Endodermal cell (in vitro differentiated cells): ENCODE measurements at places on chromosomes 2 and 18.
A peak's percentile ranks its signal among the peaks of the same experiment; 100 is the strongest.

DNA sequence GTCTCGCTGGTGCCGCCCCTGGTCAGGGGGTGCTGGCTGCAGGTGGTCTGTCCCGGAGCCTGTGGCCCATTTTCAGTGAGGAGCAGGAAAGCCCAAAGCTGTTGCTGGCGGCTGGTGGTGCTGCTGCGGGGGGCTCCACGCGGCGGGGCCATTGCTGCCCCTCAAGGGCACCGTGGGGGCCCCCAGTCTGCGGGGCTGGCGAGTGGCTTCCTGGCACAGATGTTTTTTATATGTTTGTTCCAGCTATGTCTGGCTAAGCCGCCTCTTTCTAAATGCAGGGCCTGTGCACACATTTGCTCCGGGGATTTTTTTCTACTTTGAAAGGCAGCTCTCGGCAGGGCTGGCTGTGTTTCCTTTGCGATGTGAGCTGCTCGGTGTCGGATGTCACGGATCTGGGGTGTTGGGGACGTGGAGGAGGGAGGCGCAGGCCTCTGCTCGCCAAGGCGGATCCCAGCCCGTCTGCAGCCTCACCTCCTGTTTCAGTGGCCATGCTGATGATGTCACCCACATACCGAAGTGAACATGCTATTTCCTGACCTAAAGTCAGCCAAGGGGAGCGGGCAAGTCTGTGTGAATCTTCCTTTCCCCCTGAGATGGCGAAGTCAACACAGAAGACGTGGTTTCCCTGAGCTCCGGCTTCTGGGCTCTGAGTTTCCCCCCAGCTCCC is 112.0 kb upstream of the CTDP1 start:
- peak; percentile 84 for DNase-seq

DNA sequence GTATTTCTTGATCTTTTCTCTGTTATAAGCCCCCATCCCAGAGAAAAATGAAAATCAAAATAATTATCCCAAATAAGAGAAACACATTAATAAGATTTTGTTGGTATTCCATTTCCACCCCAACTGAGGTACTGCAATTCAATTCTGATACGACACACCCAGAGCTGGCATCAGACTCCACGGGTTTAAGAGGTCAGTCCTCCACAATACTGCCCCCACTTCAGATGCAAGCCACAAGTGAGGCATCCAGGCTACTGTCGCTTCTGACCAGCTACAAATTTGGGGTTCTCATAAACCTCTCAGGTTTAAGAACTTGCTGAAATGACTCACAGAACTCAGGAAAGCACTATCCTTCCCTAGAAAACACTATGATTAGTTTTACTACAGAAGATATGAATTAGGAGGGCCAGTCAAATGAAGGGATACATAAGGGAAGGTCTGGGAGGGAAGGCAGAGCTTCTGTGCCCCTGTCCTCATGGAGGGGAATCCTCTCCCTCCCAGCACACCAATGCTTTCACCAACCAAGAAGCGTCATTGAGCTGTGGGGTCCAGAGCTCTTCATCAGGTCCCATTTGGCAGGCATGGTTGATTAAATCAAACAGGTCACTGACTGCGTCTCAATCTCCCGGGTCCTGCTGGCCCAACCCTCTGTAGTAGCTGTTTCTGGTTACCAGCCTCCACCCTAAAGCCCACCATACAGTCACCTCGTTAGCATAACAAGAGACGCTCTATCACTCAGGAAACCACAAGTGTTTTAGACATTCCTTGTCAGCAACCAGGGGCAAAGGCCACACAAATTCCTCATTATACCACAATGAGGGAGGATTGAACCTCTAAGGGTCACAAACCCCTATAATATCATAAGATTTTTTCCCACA is 46.2 kb downstream of the IWS1 start:
- DNase-seq: peak; percentile 73

- no peak for DNase-seq
Observed at GRCh38 chr2:64737547-64737946, 83.8 kb upstream of the SERTAD2 start.

- DNase-seq: peak; percentile 48
Observed at GRCh38 chr2:50143822-50144575, 887.9 kb downstream of the NRXN1 start.

DNA sequence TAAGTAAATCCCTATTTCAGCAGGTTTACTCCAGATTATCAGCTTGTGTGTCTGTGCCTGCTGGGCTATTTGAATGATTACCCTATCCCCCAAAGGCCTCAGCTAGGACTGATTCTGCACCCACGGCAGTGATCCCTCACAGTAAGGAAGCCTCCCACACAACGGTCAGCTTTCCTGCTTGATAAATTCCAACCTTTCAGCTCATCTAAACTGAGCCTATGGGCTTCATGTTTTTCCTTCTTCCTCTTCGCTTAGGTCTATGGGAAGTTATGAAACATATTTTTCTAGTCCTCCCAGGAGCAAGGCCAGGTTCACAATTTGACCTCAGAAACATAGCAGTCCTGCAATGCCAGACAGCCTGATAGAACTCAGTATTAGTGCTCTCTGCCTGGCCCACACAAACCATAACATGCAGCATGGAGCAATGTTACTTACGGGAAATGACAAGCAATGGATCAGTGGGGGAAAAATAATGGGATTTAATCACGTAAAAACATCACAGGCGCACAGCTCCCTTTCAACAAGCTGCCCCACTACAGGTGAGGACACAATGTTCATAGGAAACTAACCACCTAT is 170.9 kb downstream of the ZNF521 start:
- peak; percentile 45 for DNase-seq

DNA sequence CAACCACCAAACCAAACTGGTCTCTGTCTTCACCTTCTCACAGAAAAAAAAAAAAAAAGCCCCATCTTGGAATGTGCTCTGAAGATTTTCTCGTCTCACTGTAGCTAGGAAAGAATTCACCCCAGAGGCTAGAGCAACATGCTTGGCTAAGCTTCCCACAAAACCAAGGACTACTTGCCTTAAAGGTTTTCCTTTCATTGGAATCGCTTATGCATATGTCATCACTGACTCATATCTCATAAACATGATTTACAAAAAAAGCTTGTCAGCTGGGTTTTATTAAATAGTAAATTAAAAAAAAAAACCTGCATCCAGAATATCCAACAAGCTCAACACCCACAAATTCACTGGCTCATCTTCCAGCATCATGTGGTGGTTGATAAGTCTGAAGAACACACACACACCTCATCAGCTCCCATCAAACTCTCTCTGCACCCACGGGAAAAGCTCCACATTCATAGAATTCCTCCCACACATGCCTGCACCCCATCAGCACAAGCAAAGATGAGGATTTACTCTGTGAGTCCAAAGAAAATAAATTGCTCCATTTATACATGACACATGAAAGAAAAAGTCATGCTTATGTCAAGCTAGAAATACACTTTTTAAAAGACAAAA is 182.0 kb upstream of the TRIB2 start:
- DNase-seq: no peak

- no peak for DNase-seq
Observed at GRCh38 chr18:58135183-58135641, 91.2 kb downstream of the NEDD4L start.

- DNase-seq: peak; percentile 60
Observed at GRCh38 chr2:172334988-172335387, 92.4 kb upstream of the ITGA6 start.

DNA sequence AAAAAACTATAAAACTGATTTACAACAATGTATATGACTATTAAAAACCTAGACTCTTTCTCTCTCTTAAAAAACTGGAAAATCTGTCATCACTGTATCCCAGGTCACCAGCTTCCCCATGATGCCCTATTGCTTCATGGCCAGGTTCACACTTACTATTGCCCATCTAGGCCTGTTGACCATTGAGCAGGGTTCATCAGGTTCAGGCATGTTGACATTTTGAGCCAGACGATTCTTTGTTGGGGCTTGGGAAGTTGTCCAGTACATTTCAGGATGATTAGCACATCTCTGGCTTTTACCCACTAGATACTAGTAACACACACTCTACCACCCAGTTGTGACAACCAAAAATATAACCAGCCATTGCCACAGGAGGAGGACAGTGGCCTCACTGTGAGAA is 26.9 kb upstream of the RAB27B start:
- DNase-seq: no peak

- DNase-seq: no peak
Observed at GRCh38 chr2:132676999-132677398, 7.0 kb upstream of the LYPD1 start.

DNA sequence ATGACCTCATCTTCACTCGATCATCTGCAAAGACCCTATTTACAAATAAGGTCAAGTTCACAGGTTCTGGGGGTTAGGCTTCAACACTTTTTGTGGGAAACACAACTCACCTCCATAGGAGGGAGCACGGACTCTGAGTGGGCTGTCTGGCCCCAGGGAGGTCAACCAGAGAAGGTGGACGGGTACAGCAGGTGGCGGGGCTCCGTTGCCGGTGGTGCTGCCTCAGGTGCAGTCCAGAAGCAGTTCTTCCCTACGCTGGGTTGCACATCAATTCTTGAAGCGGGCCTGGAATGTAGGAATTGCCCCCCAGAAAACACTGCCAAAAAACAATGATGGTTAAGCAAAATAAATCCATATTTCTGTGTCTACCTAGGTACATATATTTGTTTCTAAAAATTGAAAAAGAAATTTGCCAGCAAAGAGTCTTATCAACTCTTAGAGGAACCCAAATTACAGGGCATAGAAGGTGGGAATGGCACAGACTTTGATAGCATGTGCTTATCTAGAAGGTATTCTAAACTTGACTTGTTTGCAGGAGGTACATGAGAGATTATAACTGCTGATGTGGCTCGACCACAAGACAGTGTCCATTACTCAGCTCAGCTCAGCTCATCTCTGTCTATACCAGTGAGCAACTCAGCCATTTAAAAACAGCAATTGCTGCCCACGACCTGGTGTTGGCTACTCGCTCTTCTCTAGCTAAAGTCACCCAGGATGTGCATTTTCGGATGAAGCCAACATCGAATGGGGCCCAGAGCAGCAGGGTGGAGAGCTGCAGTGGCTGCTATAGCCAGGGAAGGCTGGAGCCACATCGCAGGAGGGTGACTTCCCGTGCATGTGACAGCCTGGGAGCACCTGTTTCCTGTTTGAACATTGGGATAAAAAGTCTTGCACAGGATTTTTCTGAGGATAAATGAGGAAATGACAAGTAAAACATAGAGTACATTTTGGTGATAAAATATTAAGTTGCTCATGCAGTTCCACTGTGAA is 128.7 kb downstream of the RNF144A start:
- no peak for DNase-seq

GRCh38 chr2:157596992-157597681 is 31.5 kb downstream of the ACVR1C start:
- DNase-seq: peak; percentile 88

DNA sequence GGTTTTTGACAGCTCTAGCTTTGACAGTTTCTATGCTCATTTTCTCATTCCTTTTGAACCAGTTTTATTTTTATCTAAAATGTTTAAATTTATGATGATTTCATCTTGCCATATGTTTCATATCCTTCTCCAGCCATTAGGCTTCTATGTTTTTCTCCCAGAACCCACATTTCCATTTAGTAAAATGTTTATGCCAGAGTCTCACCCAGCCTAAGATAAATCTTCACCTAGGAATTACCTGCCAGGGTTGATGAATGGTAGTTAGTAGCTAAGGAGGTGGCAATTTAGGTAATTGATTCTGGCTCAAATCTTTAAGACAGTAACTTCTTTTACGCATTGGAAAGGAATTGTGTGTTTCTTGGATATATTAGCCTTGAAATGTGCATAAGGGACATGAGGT is 83.6 kb downstream of the PRKRA start:
- DNase-seq: no peak
